ENCODE measurements at places on chromosomes 1 and 21.

GRCh38 chr21:39319814-39320332, 6.4 kb upstream of the BRWD1 start:
- DNase-seq: no peak

DNA sequence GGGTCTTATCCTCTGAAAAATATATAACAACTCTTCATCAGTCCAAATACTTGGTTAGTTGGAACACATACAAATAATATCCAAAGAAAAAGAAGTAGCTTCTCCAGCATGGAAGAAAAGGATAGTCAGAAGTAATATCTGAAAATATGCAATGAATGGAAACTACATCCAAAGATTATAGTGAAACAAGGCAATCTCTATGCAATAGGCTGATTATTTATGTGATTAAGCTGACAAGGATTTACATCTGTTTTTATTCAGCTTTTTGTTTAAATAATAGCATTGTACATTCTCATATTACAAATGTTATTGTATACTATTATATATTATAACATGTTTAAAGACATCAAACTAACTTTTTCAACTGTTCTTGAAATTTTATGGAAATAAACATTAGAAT, 15.3 kb upstream of the TGFBR3 start:
- no peak for DNase-seq

DNA sequence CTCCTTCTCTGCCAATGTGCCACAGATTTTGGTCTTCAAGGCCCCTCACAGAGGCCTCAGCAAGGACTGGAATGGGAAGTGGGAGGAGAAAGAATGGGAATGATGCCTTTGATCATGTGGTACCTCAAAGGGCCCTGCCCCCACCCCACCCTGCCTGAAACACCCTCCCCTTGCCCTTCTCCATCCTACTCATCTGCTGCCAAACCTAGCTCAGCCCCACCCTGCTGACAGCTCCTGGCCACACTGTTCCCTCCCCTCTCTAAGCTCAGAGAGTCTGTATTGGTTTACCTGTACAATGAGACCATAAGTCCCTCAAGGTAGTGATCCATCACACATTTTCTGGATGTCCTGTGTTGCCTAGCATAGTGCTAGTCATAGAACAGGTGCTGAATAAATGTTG, 6.7 kb upstream of the ARHGAP30 start:
- no peak for DNase-seq

DNA sequence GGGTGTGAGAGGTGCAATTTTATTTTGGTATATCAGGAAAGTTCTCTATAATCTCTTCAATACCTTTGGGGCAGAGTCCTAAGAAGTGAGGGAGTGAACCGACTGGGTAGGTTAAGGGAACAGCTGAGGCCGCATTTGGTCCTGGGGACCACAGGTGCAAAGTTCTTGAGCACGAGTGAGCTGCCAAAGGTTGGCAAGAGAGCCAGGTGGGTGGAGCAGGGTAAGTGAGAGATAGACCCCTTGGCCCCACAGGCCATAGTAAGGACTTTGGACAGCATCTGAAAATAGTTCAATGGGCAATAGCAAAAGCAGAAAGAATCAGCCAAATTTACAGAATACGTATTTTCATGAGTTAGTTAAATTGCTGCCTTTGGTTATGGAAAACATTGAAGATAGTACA, 11.0 kb upstream of the NID1 start:
- DNase-seq: no peak

DNA sequence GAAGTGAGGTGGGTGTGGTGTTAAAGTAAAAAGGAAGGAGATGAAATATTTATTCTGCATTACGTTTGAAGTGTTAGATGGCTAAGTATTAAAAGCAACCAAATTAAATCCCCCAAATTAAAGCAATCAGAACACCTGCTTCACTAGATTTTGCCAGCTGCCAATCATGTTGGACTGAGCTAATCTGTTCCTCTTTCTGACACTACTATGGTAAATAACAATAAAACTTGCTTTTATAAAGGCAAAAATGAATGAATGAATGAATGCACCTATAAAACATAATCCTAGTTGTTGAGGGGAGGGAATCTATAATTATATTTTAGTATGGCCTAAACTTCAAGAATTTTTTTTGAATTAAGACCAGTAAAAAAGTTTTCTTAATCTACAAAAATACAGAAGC, 51.0 kb downstream of the RAB3GAP2 start:
- DNase-seq: no peak

GRCh38 chr1:50976111-50976889, 6.3 kb downstream of the CDKN2C start:
- no peak for DNase-seq

GRCh38 chr1:230157420-230158390, 90.7 kb downstream of the GALNT2 start:
- DNase-seq: no peak

DNA sequence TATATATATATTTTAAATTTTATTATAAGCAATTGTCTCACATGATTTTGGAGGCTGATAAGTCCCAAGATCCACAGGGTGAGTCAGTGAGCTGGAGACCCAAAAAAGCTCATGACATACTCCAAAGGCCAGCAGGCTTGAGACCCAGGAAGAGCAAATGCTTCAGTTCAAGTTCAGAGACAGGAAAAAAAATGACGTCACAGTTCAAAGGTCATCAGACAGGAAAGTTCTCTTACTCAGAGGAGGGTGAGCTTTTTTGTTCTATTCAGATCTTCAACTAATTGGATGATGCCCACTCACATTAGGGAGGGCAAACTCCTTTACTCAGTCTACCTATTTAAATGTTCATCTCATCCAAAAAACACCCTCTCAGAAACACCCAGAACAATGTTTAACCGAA, 18.2 kb downstream of the RXRG start:
- DNase-seq: no peak

GRCh38 chr1:155083052-155083541, 4.5 kb downstream of the EFNA3 start:
- no peak for DNase-seq

- no peak for DNase-seq
These were observed 426.7 kb upstream of the RUNX1 start for GRCh38 chr21:35475762-35476161.

GRCh38 chr1:11481019-11481418, 2.1 kb downstream of the DISP3 start:
- no peak for DNase-seq

GRCh38 chr1:164611754-164612642, 53.0 kb downstream of the PBX1 start:
- no peak for DNase-seq

DNA sequence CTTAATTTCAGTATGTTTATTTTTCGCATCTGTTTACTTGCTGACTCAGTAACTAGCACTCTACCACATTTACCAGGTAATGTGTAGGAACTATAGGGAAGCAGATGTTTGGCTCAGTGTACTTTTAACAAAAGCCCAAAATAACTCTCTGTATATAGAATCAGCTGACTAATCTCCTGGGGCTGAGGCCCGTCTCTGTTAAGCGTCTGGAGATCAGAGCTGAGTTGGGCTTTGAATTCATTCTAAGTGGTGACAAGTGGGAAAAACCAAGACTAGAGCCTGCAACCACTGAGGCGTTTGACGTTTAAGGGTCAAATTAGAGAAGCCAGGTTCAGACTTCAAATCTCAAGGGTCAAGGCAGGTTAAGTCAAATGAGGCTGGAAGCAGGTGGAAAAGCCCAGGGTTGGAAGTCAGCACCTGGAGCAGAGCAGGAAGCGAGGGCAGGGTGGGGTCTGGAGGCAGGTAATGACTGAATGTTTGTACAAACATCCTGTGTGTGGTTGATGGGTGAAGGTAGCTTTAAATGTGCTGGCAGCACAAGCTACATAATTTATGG, 56.8 kb upstream of the LYST start:
- no peak for DNase-seq

GRCh38 chr1:208318150-208318734, 74.1 kb upstream of the PLXNA2 start:
- no peak for DNase-seq

DNA sequence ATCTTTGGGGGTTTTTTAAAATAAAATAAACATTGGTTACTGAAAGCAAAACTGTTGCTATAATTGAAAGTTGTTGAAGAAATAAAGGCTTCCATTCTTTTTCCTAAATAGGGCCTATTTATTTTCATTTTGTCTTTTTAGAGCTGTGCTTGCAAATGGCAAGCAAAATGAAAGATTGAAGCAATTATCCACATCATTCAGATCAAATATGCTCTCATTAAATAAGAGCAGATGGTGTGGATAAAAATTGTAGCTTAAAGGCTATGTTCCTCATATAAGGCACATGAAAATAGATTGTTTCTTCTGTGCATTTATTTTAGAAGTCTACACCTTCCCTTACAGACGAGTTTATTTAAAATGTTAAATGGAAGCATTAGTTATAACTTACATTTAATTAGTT, 1317.7 kb downstream of the MRPL39 start:
- no peak for DNase-seq

- no peak for DNase-seq
These were observed 26.7 kb downstream of the RTCA start for GRCh38 chr1:100292711-100293110.

- no peak for DNase-seq
These were observed 66.9 kb downstream of the CDC7 start for GRCh38 chr1:91567583-91567982.

- DNase-seq: no peak
These were observed 38.4 kb downstream of the CLSTN1 start for GRCh38 chr1:9785406-9785805.

DNA sequence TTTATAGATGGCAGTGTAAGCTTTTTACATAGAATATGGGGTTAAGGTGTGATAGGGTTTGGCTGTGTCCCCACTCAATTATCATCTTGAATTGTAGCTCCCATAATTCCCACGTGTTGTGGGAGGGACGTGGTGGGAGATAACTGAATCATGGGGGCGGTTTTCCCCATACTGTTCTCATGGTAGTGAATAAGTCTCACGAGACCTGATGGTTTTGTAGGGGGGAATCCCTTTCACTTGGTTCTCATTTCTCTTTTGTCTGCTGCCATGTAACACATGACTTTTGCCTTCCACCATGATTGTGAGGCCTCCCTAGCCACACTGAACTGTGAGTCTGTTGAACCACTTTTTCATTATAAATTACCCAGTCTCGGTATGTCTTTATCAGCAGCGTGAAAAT, 290.3 kb upstream of the B3GALT2 start:
- no peak for DNase-seq

- no peak for DNase-seq
These were observed 12.2 kb downstream of the TGFB2 start for GRCh38 chr1:218357211-218357892.

GRCh38 chr1:43348809-43349593, 9.8 kb upstream of the CDC20 start:
- DNase-seq: peak; percentile 64

DNA sequence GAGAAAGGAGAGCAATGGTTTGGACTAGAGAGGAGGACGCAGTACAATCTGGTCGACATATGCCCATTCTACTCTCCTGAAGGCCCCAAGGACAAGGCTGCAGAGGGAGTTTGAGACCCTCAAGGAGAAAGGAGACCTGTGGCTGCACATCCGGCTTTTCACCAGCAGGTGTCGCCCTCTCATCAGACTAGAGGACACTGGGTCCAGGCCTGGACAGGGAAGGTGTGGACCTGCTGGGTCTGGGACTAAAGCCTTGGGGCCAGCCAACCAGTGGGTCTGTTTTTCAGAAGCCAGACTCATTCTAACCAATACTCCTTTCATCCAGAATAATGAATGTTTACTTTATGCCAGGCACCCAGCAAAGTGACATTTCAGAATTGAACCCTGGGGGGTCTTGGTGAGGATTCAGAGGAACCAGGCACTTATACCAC, 5.0 kb downstream of the SRARP start:
- no peak for DNase-seq

- no peak for DNase-seq
These were observed 132.9 kb upstream of the EDN2 start for GRCh38 chr1:41617336-41617735.

DNA sequence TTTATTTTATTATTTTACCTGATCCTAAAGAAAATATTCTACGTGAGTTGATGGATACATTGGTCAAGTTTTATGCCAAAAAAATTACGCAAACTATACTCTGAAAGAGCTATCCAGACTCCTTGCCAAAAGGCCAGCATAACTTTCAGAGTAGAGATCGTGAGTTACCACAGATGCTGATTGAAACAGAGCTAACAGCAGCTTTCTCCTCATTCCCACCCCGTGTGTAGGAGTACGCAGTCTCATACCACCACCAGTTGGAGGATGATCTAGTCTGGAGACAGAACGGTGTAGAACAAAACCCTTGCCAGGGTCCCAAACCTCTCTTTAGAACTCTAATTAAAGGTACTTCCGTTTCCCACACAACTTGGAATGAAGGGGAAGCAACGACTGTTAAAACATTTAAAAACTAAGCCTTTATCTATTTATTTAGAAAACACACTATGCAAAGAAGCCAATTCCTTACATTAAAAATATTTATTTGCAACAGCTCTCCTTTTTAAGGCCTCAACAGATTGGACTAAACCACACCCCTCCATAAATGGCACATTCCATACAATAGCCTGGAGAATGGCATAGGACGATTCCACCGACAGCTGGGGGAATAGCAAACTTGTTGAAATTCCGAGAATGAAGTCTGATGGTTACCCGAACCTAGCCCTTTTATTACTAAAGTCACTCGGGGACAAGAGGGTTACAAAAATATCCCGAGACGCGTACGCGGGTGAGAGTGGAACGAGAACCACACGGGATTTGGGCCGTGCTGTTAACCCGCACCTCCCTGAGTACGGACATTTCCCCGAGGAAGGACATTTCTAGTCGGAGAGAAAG, 1.4 kb downstream of the NUCKS1 start:
- peak; percentile 47 for DNase-seq

GRCh38 chr1:4797016-4797410, 142.6 kb downstream of the AJAP1 start:
- no peak for DNase-seq
